Stimulated activated CD4-positive, alpha-beta T cell treated with anti-CD3 and anti-CD28 coated beads, Interleukin-1b, Interleukin-23, amount 100 ng/mL, for 24 hours (primary cell): ENCODE measurements at places on chromosomes 12 and 14.

DNA sequence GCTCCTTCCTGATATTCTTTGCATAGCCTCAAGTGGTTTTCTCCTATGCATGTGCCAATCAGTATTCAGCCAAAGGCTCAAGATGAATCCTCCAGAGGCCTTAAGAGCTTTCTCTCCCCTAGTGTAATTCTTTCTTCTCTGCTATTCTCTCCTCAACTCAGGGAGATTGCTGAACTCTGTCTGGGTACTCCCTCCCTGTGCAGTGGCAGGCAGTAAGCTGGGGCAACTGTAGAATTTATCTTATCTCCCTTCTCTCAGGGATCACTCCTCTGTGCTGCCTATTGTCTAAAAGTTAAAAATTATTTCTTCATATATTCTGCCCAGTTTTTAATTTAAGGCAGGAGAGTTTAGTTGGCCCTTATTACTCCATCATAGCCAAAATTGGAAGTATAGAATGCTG is 28.5 kb upstream of the RTRAF start:
- DNase-seq: no peak

- peak; percentile 48 for DNase-seq
Observed at GRCh38 chr14:104137297-104138097, 890 bp upstream of the KIF26A start.

DNA sequence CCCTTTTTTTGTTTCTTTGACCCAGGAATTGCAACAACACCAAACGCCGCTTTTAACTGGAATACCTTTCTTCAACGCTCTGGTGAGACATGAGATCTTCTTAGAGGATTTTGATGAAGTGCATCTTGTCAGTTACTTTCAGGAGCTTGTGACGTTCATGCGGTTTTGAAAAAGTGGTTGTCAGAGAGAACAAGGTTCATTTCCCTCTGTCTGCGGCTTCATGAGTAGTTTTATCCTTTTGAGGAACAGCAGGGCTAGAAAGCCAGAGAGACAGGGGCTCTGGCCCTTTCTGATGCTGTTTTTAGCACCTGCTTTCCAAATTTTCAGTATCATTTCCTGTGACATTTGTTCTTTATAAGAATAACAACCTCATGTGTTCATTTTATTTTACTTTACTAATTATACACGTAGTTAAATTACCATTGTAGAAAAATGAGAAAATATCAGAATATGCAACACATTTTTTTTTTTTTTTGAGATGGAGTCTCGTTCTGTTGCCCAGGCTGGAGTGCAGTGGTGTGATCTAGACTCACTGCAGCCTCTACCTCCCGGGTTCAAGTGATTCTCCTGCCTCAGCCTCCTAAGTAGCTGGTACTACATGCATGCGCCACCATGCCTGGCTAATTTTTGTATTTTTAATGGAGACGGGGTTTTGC is 61.8 kb downstream of the GLT1D1 start:
- DNase-seq: peak; percentile 3

DNA sequence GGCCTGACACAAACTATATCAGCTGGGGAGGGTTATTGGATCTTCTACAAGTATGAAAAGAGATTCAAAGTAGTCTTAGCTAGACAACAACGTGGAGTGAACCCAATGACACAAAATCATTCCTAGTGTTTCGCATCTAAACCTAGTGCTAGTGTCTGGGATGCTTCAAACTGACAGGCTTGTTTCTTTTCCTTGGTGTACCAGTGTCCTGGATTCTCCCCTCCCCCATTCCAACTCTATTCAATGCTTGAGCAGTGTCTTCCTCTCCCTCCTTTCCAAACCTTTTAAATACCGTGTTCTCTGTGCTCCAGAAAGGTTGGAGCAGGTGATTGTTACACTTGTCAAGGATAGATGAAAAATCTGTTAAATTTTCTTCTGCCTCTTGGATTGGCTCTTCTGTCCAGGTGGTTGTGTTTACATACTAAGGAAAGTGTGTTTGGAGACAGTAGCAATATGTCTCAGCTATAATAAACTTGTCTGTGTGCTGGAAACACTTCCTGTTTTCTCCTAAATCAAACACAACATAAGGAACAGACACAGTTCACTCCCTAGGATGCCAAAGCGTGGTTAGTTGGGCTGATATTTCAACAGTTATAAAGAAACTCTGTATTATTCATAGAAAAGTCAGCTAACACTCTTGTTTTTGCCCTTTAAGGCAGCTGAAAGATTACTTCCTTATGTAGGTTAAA is 14.4 kb upstream of the GUCY2C start:
- no peak for DNase-seq

DNA sequence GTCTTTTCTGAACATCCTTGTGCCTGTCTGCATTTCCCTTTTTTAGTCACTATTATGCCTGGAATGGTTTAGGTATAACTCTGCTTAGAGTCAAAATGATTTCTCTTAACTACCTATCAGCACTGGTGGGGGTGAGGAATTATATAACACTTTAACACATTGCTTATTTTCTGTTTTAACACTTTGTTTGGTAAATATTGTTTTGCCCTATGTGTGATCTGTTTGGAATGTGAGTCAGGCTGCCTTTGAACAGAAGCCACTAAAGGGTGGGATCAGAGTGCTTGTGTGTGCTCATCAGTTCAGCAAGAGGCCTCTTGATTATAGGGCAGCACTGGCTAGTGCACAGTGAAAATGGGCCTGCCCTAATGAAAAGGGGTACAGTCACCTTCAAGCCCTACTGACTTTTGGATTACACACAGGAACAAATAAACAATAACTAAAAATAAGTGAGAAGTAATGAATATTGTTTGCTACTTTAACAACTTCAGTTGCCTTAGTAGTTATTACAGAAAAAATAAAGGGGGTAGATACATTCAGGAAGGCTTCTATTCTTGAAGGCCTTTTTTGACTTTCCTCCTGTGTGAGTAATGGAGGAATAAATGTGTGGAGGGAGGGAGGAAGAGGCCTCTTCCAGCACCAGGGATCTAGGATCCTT is 23.2 kb downstream of the NGDN start:
- DNase-seq: no peak

GRCh38 chr12:130203151-130203550 is 40.9 kb downstream of the FZD10 start:
- DNase-seq: no peak

- DNase-seq: no peak
Observed at GRCh38 chr14:96793547-96793946, 3.6 kb upstream of the VRK1 start.

DNA sequence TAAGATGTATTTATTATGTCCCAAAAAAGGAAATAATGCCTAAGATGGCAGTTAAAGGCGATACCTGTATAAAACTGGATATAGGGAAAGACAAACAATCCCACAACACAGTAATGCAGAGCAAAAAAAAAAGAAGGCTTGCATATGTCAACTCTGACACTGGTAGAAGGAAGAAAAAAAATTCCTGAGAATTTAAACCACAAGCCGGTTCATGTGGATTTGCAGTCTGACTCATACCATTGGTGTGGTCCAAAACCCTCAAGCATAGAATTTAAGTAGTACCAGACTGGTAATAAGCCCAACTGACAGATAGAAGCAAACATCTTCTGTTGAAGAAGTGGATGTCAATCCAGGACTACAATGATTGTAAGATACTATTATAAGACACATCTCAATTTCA is 7.2 kb downstream of the DNAI7 start:
- DNase-seq: no peak

DNA sequence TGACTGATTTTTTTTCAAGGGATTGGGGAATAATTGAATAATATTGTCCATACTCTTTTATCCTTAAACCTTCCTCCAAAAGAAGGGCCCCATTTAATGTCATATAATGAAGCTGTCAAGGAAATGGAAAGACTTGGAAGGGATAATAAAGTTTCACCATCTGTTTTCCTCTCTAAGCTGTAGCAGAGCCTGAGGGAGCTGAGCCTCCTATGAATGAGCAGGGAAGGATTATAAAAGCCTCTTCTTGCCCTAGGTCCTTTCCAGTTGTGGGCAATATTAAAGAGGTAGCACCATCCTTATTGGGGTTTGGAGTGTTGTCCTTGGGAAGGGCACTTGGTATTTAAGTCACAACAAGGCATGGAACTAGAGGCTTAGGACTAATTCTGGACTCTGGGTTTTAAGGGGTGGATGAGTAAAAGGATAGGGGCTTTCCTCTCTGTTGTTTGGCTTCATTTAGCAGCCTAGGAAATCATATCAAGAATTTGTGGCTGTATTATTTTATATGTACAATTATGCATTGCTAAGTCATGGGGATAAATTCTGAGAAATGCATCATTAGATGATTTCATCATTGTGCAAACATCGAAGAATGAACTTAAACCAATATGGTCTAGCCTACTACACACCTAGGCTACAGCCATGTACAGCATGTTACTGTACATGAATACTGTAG is 408.5 kb upstream of the DCN start:
- DNase-seq: no peak

GRCh38 chr12:88802096-88802706 is 221.9 kb upstream of the KITLG start:
- DNase-seq: no peak

- no peak for DNase-seq
Observed at GRCh38 chr12:10810068-10810467, at the start of gene TAS2R9. TAS2R9 (minus strand) TSS chr12:10810168; CDS start chr12:10810075, 93 bp downstream.

DNA sequence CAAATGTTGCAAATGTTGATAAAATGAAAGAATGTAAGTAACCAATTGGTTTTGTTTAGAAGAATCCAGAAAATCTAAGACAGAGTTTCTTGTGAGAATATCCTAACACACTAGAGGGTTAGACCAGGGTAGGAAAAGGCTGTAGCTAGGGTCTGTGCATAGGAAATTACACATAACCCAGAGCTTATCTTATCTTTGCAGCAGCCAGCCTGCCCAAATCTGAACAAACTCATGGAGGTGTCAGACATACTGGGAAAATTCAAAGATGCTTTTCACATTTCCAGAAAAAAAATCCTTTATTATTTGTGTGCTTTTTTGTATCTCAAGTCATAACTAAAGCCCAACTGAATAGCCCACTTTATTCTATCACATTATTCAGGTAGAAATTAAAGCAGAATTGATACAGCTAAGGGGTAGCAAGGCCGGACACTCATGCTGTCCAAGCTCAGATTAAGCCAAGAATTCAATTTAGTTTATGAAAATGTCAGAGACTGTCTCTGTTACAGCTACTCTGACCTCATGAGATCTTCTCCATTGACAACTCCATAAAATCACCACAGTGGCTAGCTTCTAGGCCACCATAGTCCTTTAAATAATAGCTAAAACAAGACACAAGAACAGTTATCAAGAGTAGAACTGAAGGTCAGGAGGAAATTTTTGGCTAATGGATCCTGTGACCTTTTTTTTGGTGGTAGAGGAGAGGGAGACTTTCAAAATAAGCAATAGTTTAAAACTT is 169.6 kb upstream of the RASSF8 start:
- no peak for DNase-seq

DNA sequence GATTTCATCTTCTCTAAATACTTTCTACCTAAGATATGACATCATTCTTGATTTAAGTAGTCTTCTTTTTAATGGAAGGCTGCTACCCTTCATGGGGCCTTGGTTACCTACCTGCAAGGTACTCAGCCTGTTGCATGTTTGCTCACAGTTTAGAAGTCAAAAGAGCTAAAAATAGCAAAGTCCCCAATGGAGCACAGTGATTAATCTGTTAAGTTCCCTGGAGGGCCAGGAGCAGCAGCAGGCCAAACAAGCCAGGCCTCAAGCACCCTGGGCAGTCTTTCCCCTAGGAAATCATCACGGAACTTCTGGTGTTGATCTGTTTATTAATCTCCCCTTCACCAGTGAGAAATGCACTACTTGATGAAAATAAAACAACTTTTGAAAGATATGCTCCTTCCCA is 24.0 kb upstream of the SLC8A3 start:
- no peak for DNase-seq

DNA sequence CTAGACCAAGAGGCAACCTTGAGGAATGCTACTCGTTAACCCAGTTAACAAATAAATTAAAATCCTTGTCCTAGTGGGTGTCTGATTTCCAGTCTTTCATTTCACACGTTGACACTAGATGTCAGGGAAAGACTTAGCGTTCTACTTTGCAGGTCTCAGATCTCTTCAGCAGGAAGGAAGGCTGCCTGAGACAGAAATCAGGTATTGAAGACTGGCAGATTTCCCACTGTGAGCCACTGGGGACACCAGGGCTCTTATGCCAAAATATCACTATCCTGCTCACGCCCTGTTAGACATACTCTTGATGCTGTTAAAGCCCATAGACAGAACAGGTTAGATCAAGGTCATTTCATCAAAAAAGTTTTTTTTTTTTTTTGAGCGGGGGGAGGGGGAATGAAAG is 33.0 kb downstream of the EMP1 start:
- DNase-seq: no peak

DNA sequence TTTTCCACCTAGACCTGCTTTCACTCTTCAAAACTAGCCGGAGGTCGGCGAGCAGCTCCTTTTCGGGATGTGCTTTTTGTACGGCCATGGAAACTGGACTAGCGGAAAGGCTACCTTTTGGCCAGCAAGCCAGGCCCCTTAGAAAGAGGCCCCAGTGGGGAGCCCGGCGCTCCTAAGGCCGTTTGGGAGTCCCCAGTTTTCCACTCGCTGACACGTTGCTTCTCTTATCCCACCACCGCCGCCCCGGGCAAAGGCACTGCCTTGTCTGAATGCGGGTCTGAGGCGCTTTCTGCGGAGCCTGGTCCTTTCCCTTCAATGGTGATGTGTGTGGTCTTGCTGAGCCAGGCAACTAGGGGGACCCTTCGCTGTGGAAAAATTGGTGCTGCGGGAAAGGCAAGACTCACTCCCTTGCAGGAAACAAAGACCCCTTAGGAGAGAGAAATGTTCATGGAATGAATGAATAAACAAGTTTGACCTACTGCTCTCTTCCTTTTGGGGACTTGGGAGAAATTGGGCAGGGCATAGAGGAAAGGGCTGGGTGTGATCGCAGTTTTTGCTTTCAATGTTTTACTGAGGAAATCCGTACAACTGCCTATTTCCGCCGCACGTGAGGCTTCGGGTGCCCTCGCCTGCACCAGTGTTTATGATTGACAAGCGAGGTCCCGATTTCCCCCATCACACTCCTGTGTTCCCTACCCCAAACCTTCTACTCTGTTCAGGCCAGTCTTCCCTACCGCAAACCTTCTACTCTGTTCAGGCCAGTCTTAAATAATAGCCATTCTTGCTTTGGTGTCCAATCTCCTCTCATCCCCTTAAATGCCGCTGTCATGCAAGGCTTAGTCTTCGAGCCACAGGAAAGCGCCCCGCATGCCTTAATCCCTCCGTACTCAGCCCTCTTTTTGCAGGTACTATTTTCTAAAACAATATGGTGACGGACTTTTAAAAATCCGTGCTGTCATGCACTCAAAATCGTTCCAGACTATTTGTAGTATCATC is 1.0 kb upstream of the SLC38A2 start:
- DNase-seq: no peak

DNA sequence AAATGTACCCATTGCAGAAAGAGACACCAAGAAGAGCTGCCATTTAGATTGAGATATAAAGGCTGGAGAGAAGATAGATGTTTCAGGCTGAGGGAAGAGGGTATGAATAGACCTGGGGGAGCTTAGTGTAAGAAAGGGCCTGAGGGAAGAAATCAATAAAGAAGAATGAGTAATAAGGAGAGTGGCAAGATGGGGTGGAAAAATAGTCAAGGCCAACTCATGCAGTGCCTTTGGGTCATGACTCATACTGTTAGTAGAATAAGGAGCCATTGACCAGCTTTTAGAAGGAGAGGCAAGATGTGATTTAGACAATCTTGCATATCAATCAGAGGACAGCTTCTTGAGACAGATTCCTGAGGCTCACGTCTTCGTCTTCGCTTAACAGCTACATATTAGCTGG is 287.5 kb downstream of the DUSP6 start:
- DNase-seq: no peak
